Stimulated activated CD4-positive, alpha-beta T cell treated with anti-CD3 and anti-CD28 coated beads, Interleukin-15, amount 100 ng/mL, for 1 hour (primary cell): ENCODE measurements at places on chromosomes 3 and 15.

GRCh38 chr3:144229330-144229729, 257.7 kb downstream of the DIPK2A start:
- no peak for DNase-seq

DNA sequence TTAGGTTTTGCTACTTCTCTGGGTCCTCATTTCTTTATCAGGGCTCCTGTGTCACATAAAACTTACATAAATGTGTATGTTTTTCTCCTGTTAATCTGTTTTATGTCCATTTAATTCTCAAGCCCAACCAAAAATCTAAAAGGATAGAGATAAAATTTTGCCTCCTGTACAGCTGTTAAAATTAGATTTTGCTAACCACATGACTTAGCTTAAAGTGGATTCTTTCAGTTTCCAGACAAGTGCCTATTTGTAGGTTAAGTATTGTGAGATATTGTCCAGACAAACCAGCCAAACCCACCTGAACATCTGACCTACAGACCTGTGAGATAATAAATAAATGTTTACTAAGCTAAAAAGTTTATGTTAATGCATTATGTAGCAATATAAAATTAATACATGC, 465.5 kb downstream of the SI start:
- DNase-seq = no peak

DNA sequence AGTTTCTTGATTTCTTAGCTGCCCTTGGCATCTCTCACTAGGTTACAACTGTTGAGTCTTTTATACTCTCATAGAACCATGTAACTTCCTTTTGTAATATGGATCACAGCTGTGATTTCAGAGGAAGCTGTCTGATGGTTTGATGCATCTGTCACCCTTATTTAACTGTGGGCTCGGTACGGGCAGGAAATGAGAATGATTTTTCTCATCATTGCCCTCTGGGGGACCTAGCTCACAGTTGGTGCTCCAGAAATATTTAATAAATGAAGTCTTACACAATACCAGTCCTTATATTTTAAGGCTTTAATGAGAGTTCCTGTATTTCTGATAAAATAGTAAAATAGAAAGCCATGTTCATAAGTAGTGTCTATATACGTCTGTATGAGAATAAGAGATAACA, 151.2 kb downstream of the EBLN2 start:
- no peak for DNase-seq

- DNase-seq = no peak
These were observed 14.1 kb downstream of the KLF15 start for GRCh38 chr3:126342991-126343648.

DNA sequence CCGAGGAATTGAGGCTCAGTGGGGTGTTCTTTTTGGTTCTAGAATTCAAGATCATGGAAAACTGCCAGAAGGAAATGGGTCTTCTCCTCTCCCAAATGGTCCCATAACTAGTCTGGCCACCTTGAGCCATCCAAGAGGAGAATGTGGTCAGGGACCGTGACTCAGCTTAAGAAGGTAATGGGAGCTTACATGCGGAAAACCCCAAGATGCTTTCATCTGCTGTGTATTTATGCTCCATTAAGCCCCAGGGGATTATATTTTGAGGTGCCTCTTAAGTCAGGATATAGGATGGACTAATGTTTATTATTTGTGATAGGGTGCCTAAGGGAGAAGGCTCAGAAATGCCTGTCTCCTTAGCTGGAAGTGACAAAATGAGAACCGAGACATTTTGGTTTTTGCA, 39.2 kb upstream of the DLG1 start:
- no peak for DNase-seq

- DNase-seq = no peak
These were observed 29.7 kb downstream of the DNASE1L3 start for GRCh38 chr3:58180940-58181587.
